ENCODE measurements at places on chromosomes 3 and 15.

GRCh38 chr3:115428841-115429240 lies 194.5 kb upstream of the GAP43 start:
- no peak for DNase-seq

- peak; percentile 93 for DNase-seq
Measured at GRCh38 chr3:170128259-170128976, 53.1 kb downstream of the PHC3 start.

GRCh38 chr15:48602358-48603122 lies 43.0 kb downstream of the FBN1 start:
- DNase-seq, result no peak

- DNase-seq, result no peak
Measured at GRCh38 chr15:83653639-83654378, at the start of gene ADAMTSL3. Gene ADAMTSL3, plus strand, starts transcription at chr15:83654123. Its CDS starts 1,639 bp downstream, at chr15:83655762.

GRCh38 chr15:42034628-42035434 lies 14.0 kb upstream of the PLA2G4E start:
- no peak for DNase-seq

DNA sequence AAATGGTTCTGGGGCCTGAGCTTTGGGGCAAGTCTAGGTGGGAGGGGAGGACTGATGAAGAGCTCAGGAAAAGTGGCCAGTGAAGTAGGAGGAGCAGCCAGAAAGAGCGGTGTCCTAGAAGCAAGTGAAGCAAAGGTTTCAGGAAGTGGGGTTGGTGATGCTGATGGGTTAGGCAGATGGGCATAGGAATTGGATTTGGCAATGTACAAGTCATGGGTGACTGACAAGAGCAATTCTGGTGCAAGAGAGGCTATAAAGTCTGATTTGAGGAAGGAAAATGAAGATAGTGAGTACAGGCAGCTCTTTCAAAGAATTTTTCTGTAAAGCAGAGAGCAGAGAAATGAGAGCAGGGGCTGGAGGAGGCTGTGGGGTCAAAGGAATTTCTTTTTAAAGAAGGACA lies 19.7 kb downstream of the ALPK3 start:
- DNase-seq, result no peak

GRCh38 chr15:43913941-43914340 lies 87.1 kb downstream of the WDR76 start:
- no peak for DNase-seq

DNA sequence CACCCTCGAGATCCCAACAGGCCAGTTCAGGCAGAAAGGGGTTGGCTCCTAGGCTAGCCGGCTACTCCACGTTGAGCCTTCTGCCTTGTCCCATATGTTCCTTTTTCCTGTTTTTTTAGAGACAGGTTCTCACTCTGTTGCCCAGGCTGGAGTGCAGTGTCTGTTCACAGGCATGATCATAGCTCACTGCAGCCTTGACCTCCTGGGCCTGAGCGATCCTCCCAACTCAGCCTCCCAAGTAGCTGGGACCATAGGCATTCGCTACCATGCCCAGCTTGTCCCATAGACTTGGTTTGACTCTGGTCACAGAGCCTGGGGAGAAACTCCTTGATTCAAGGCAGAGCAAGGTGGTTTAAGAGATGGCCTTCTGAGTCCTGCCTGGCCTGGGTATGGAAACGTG lies 32.3 kb downstream of the ZNF710 start:
- no peak for DNase-seq

- DNase-seq, result no peak
Measured at GRCh38 chr3:150362515-150363302, 45.4 kb upstream of the TSC22D2 start.

GRCh38 chr3:105996781-105997180 lies 128.0 kb upstream of the CBLB start:
- no peak for DNase-seq

DNA sequence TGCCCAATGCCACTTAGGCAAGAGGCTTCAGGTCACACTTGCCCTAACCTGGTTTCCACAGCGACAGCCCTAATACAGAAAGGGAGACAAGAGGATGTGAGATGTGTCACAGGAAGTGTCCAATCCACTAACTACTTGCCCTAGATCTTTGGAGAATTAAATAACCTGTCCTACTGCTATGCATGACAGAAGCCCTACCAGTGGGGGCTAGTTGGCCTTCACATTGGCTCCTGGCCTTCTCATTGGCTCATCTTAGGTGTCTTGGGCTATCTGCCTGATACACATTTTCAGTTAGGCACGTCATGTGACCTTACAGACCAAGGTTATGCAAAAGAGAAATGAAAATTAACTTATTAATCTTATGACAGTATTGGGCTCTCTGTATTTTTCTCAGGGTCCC lies 449.9 kb downstream of the FHIT start:
- no peak for DNase-seq

- DNase-seq, result no peak
Measured at GRCh38 chr15:36658898-36659639, 79.6 kb downstream of the CDIN1 start.

GRCh38 chr3:101124125-101124524 lies 130.9 kb upstream of the ABI3BP start:
- no peak for DNase-seq

DNA sequence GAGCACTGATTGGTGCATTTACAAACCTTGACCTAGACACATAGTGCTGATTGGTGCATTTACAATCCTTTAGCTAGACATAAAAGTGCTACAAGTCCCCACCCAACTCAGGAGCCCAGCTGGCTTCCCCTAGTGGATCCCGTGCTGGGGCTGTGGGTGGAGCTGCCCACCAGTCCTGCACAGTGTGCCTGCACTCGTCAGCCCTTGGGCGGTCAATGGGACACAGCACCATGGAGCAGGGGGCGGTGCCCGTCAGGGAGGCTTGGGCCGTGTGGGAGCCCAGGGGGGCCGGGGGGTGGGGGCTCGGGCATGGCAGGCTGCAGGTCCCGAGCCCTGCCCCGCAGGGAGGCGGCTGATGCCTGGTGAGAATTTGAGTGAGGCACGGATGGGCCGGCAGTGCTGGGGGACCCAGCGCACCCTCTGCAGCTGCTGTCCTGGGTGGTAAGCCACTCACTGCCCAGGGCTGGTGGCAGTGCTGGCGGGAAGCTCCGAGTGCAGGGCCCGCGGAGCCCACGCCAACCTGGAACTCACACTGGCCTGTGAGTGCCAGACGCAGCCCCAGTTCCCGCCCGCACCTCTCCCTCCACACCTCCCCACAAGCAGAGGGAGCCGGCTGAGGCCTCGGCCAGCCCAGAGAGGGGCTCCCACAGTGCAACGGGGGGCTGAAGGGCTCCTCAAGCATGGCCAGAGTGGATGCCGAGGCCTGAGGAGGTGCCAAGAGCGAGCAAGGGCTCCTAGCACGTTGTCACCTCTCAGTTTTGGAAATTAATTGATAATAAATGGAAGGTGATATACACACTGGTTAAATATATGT lies 207.7 kb downstream of the RAP2B start:
- no peak for DNase-seq

- peak; percentile 64 for DNase-seq
Measured at GRCh38 chr3:42749753-42750231, 23.3 kb downstream of the CCDC13 start.

DNA sequence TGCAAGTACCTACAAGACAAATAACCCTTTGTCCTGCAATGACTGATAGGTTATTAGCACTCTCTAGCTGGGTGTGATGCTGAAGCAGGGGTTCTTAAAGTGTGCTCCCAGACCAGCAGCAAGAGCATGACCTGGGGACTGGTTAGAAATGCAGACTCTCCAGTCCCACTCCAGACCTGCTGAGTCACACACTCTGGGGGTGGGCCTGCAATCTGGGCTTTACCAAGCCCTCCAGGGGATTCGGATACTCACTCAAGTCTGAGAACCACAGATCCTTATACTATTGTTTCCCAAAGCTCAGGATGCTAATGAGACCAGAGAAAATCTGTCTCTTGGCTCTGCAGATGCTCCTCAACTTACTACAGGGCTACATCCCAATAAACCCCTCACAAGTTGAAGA lies 142.1 kb upstream of the RAD18 start:
- no peak for DNase-seq

DNA sequence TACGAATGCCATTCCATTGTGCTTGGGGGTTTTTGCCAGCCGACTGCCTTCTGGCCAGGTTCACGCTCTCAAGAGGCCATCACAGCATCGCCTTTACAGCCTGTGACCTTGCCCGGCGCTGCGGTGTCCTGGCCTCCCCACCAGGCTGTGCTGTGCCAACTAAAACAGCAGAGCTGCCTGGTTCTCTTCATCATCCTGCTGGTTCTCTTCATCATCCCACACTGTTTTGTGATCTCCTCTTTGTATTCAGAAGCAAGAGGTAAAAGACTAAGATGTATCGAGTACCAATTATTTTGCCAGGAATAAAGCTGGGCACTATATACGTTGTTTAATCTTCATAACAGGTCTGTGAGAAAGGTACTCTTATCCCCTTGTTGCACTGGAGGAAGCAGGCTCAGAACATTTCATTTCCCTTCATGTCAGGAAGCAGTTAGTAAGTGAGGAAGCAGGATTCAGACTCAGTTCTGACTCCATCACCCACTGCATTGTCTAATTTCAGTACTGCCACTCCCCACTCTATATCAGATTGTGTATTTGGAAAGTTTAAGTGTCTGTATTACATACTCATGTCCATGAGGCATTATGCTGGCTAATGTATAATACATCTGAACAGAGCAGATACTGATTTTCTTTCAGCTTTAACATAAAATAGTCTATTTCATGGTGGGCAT lies 92.7 kb downstream of the LRRC28 start:
- no peak for DNase-seq

GRCh38 chr3:61684386-61684785 lies 123.0 kb downstream of the PTPRG start:
- no peak for DNase-seq

GRCh38 chr3:37935756-37936666 lies 54.6 kb upstream of the VILL start:
- peak; percentile 40 for DNase-seq

All from KBM-7 (cell line).